HCT116 (cell line): ENCODE measurements at places on chromosomes 1 and 21. TPM values are rescaled to one million over a fixed set of nuclear protein-coding genes. Genes with fewer than 3 reads are reported as not detected.

DNA sequence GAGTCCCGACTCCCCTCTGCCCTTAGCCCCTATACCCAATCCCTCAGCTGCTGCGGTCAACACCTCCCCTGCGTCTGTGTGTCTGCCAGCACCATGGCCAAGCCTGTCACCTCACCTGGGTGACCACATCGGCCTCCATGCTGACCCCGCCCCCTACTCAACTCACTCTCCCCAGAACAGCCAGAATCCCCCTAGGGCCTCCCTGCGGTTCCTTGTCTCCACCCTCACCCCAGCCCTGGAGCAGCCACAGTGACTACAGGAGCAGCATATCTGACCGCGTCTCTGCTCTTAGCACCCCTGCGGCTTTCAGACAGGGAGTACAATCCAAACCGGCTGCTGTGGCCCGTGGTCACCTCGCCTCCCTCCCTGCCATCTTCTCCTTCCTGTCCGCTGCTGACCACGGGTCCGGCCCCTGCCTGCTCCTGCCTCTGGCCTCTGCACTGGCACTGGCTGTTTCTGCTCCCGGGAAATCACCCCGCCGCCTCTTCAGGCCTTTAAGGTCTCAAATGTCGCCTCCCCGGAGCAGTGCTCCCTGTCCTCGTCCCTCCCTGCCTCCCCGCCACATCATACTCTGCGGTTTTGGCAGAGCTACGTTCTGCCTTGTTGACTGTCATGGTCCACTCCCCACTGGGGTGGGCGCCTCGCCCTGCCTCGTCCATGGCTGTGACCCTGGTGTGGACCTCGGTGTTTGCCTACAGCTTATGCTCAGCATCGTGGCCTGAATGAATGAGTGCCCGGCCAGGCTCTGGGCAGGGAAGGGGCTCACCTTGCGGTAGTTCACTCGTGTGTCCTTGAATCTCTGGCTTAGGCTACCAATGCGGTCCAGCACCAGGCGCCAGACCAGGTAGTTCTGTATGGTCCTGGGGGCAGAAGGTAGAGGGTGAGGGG, 11.1 kb downstream of the PRXL2B start:
- H3K36me3 ChIP-seq = no peaks in the 10 kb centered on the region
- no peak overlapping the region for H3K27ac ChIP-seq
- 0 out of 2 replicates have a peak, but pooled peaks cover 5% of the 10 kb centered on the region for H3K27me3 ChIP-seq
- no peak for DNase-seq

DNA sequence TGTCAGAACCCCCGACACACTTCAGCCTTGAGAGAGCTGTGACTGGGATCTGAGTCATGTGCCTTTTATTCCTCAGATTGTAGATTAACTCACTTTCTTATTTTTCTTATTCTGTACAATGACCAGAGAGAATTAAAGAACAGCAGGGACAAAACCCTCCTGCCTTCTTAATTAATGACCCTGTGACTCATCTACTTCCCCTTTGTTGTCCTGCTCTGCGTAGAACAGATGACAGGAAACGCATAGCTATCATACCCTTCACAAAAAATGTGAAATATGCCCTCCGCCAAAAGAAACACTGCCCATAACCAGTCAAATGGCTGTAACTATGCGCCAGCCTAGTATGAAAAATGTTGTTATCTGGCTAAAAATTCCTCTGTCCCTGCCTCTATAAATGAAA, 9.1 kb upstream of the PADI2 start:
- 0 out of 2 replicates have a peak overlapping the region, but pooled peaks have one; percentile 5 for H3K4me3 ChIP-seq
- peak; percentile 50 for DNase-seq
- H3K27ac ChIP-seq = no peak overlapping the region; the same call in 1 of the 2 replicates
- H3K4me1 ChIP-seq = peaks cover 38% of the 10 kb centered on the region

GRCh38 chr1:84301785-84302385, 377 bp downstream of the SAMD13 start:
- H3K27me3 ChIP-seq = no peaks in the 10 kb centered on the region
- H3K4me1 ChIP-seq = peaks cover 53% of the 10 kb centered on the region
- peak overlapping the region; percentile 56 for H3K4me3 ChIP-seq
- H3K27ac ChIP-seq = peak overlapping the region; percentile 93

- DNase-seq = no peak
- H3K36me3 ChIP-seq = no peaks in the 10 kb centered on the region
- no peaks in the 10 kb centered on the region for H3K27me3 ChIP-seq
- H3K4me1 ChIP-seq = no peaks in the 10 kb centered on the region
- H3K27ac ChIP-seq = no peak overlapping the region
Observed at GRCh38 chr1:53075206-53075605, 13.2 kb downstream of the PODN start.

DNA sequence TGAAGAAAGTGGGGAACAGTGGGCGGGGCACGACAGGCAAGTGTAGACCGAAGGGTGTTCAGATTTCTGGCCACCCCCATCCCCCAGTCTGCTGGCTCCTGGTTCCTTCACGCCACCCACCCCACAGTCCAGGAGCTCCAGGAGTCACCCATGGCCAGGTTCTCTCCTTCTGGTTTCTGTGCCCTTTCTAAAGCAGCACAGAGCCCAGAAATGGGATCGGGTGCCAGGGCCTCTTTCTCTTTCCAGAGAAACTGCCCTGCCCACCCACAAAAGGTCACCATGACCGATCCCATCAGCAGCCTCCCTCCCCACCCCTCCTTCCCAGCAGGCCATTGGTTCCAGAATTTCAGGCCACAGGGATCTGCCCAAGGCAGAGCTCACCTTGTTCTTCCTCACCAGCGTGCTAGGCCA, 3.2 kb upstream of the CELSR2 start:
- no peak for DNase-seq
- no peaks in the 10 kb centered on the region for H3K27me3 ChIP-seq
- no peak overlapping the region for H3K4me3 ChIP-seq
- no peak overlapping the region for H3K27ac ChIP-seq
- peaks cover 16% of the 10 kb centered on the region for H3K4me1 ChIP-seq

GRCh38 chr1:112718691-112719418, 3.7 kb upstream of the PPM1J start:
- H3K4me3 ChIP-seq = peak overlapping the region; percentile 19
- H3K27ac ChIP-seq = no peak overlapping the region
- no peak for DNase-seq
- peaks cover 33% of the 10 kb centered on the region for H3K4me1 ChIP-seq

DNA sequence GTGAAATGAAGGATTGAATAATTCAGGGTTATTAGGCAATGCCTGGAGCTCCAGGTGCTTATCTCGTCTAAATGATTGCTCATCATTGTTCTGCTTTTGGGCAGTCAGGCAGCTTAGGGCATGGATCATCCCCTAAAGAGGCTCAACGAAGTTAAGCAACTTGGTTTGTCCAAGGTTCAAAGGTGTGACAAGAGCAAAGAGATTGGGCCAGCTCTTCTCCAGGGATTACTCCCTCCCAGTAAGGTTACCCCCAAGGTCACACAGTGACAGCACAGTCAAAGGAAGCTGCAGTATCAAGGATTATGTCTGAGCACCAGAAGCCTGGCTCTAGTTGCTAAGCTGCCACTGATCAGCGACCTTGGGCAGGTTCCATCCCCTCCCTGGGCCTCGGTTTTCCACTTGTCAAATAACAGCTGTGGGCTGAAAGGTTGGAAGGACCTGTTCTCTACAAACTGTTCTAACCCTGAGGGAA, 6.8 kb downstream of the ETNK2 start:
- no peaks in the 10 kb centered on the region for H3K36me3 ChIP-seq
- no peak overlapping the region for H3K27ac ChIP-seq
- no peaks in the 10 kb centered on the region for H3K27me3 ChIP-seq
- no peak for DNase-seq
- H3K4me1 ChIP-seq = peaks cover 2% of the 10 kb centered on the region; the same call in 1 of the 2 replicates
- no peak overlapping the region for H3K4me3 ChIP-seq

DNA sequence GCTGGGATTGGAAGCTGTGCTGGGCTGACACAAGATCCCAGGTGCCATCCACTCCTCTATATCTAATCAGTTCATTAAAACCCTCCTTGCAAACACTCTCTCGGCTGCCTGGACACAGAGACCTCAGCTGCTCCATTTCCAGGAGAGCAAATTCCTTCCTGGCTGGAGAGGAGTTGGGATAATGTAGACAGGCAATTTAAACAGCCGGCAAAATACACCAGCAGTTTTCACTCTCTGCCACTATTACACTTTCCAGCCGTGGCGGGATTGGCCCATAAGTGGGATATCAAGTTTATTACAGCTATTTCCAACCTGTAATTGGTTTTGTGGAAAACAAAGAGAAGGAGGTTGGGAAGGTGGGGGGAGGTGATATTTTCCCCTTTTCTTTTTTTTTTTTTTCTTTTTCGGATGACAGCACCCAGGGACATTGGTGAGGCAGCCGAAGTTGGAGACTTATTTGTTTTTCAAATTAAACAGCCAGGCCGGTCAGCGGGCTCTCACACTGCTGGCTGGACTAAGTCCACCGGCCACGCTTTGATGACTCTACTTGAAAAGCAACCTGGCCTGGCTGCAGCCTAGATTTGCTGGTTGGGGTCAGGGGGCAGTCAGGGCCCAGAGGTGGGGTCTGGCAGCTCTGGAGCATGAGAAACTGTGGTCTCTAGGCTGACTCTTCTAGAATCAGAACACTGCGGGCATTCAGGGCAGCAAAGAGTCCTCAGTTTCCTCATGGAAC, 177.4 kb downstream of the IGSF21 start:
- no peak for DNase-seq
- no peak overlapping the region for H3K4me3 ChIP-seq
- H3K4me1 ChIP-seq = no peaks in the 10 kb centered on the region
- H3K27me3 ChIP-seq = peaks cover 29% of the 10 kb centered on the region

- H3K4me1 ChIP-seq = peaks cover 76% of the 10 kb centered on the region
- H3K27ac ChIP-seq = no peak overlapping the region; the same call in 1 of the 2 replicates
- H3K4me3 ChIP-seq = peak overlapping the region; percentile 78
Observed at GRCh38 chr1:202806845-202807450, 1.3 kb downstream of the KDM5B start.

DNA sequence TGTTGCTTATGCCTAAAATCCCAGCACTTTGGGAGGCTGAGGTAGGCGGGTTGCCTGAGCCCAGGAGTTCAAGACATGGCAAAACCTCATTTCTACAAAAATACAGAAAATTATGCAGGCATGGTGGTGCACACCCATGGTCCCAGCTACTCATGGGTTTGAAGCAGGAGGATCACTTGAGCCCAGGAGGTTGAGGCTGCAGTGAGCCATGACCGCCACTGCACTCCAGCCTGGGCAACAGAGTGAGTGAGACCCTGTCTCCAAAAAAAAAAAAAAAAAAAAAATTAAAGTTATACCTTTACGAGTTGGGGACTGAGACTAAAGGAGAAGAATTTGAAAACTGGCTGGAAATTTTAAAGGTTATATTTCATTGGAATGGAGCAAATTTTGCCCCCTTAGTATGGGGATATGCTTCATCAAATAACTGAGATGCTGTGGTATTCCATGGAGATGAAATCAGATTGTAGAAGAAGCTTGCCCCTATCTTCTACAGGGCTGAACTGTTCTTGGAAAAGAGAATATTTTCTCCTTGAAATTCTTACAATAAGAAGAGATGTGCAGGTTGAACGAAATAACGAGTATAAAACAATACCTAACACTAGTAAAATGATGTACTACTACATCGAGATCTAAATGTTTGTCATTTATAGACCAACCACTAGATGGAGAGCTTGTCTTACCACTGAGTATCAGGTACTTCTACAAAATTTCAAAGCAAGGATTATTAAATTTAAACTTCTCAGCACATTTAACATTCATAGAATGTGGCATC, 34.9 kb upstream of the SCYL3 start:
- no peak overlapping the region for H3K4me3 ChIP-seq
- no peaks in the 10 kb centered on the region for H3K4me1 ChIP-seq
- peak; percentile 43 for DNase-seq
- no peak overlapping the region for H3K27ac ChIP-seq

DNA sequence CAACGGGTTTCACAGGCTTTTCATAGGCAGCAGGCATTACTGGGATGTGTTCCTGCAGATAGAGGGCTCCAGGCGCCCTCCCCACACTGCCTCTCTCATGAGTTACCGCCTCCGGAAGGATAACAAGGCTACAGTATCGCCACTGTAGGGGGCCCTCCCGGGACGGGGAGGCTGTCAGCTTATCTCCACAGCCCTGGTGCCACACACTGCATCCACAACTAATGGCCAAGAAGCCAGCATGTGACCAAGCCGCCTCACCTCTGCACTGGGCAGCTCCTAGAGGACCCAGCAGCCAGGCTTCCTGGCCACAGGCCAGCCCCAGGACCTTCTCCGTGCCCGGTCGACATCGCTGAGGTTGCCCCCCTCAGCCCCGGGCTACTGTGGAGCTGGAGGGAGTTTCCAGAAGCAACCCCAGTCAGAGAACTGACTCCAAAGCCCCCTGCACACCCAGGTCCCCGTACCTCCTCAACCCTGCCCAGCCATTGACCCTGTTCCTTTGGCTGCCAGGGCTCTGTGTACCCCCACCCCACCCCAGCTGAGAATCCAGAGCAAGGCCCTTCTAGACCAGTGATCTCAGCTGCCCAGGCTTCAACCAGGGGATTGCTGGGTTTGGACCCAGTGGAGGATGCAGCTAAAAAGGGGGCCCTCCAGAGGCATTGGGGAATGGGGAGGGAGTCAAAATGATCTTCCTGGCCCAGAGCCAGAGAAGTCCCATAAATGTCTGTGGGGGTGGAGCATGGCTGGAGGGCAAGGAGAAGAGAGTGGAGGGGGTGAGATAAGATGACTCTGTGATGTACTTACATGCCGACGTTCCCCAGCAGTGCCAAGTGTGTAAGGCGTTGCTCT, 45.0 kb downstream of the NEK2 start:
- H3K4me3 ChIP-seq = no peak overlapping the region
- no peaks in the 10 kb centered on the region; the same call in 1 of the 2 replicates for H3K4me1 ChIP-seq
- H3K27ac ChIP-seq = no peak overlapping the region
- H3K36me3 ChIP-seq = no peaks in the 10 kb centered on the region
- no peak for DNase-seq

DNA sequence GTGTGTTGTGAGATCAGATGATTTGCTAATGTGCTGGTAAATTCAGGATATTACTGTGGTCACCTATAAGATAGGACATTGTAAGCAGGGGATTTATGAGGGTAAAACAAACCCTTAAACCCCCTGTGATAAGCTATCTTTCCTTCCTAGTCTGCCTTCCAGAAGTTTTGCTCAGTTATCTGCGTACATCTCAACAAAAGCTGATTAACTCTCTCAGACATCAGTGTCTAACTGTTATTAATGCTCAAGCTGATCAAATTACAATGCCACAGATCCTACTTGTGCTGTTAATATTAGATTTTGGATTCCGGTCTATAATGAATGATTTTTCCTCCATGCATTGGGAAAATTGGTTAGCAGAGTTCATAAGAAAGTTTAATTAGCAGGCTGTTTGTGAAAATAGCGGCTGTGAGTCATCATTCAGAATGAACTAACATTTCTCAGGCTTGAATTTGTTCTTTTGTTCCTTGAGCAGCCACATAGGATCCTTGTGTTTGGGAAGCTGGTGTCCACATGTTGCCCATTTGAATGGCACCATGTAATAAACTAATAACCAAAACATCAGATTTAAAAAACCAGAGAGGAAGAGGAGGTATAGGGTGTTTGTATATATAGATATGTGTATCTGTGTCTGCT, 48.7 kb downstream of the ELAVL4 start:
- H3K27me3 ChIP-seq = peaks cover 20% of the 10 kb centered on the region
- no peaks in the 10 kb centered on the region for H3K36me3 ChIP-seq
- DNase-seq = no peak
- H3K27ac ChIP-seq = no peak overlapping the region
- H3K4me3 ChIP-seq = no peak overlapping the region
- no peaks in the 10 kb centered on the region for H3K4me1 ChIP-seq

GRCh38 chr21:44332383-44332782, 6.8 kb downstream of the CFAP410 start:
- DNase-seq = no peak
- H3K36me3 ChIP-seq = no peaks in the 10 kb centered on the region
- no peak overlapping the region for H3K4me3 ChIP-seq

Gene CRNN
- not detected for total RNA-seq

Gene CLDN17
- not detected for total RNA-seq

Gene AKIRIN1
- 60.0 TPM for total RNA-seq

Gene C1orf87
- total RNA-seq = not detected

Gene SARS1
- 206 TPM for total RNA-seq

Gene MTARC2
- total RNA-seq = 16.6 TPM

Gene RNU1-1
- 1,685 TPM for total RNA-seq

Gene GJA8
- total RNA-seq = not detected

Gene MTARC1
- total RNA-seq = 26.5 TPM
